ENCODE measurements at places on chromosomes 7 and 10.

DNA sequence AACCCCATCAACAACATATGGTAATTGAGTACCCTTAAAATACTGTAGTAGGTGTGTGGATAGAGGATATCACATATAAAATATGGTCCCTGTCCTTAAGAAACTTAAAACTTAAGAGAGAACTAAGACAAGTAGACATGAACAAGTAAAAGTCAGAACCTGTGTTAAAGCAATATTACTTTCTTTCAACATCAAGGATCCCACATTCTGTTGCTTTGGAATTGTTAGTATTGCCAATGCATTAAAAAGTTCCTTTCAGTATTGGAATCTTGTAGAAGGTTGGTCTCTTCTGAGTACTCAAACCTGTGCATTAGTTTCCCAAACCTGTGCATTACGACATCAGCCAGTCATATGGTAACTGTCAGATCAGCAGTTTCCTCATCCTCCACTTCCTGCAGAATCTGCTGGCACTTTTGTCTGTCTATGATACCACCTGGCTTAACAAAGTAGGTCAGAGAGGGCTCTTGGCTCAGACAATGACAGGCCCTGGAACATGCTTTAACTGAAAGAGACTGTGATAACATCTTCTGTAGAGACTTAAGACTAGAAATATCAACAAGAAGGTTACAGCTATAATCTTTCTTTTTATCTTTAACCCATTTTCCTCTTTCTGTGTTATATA is 56.5 kb downstream of the CCDC71L start:
- no peak for DNase-seq

DNA sequence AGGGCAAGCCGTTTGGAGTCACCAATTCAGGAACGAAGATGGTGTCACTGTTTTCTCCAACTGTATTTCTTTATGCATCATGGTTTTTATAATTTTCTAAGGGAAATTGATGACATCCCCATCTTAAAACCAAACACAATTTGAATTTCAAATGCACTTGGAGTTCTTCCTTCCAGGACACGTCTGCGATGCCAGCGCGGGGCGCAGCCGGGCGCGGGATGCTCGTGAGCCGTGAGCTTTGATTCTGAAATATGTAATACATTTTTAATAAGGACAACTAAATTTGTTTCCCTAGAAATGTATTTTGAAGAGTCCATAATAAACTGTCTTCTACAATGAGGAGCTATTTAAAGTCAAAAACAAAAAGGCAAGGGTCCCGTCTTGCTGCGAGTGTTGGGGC is 492.1 kb downstream of the DNAJB6 start:
- no peak for DNase-seq

DNA sequence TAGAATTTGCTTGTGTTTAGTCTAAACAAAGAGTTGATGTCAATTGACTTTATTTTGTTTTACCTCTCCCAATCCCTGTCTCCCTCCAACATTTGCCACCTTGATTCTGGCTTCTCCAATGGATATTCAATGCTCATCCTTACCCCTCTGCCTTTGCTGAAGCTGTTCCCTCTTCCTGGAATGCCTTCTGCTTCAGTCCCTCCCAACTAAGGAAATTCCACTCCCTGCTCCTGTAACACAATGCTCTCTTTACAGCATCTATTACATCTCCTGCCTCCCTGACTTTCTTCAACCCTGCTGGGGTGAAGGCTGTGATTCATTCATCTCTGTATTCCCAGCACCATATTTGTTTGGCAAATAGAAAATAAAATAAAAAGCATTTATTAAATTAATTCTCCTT is 34.5 kb upstream of the TAC1 start:
- DNase-seq: no peak

DNA sequence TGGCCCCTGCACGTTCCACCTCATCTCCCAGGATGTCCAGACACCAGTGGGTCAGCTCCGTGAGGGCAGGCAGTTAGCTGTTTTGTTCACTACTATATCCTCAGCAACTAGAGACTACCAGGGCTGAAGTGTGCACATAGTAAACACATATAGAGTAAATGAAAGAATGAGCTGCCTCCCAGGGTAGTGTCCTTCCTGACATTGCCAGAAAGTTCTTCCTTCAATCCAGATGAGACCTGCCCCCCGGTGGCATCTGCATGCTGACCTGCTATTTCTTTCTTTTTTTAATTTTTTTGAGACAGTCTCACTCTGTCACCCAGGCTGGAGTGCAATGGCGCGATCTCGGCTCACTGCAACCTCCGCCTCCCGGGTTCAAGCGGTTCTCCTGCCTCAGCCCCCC is 14.0 kb upstream of the ARPC1A start:
- no peak for DNase-seq

- no peak for DNase-seq
Observed at GRCh38 chr10:73648975-73649829, 6.6 kb downstream of the SYNPO2L start.

DNA sequence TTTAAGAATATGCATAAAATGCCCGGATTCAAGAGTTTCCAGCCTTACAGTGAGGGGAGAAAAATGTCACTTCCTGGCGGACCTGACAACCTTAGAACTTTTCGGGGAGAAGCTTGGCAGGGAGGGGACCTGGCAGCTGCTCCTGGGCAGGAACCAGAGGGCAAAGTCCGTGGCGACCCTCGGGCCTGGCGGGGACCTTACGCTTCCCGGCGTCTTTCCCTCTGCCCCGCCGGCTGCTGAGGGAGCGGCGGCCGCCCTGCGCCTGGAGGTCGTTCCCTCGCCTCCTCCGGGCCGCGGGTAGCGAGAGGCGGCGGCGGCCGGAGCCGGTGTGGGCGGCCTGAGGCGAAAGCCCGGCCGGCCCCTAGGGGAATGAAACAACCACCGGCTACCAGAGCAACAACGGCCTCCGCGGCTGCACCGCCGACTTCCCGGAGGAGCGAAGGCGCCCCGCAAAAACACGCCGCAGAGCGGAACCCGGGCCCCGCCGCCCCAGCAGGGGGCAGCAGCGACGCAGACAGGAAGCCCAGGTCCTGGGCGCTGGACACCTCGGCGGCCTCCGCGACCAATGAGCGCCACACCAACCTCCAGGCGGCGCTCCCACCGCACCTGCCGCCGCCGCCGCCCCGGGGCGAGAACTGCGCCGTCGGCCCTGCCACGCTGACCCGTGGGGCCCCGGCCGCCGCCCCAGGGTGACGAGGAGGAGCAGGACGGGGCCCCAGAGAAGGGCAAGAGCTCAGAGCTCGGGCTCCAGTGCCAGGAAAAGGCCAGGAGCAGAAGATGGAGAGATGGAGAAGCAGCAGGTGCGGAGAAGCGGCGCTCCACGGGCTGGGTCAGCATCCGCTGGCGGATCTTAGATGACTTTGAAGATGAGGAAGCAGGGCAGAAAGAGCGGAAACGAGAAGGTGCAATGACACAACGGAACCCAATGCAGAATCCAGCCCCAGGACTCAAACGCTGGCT is 10.5 kb upstream of the ACSM6 start:
- DNase-seq: peak; percentile 46

DNA sequence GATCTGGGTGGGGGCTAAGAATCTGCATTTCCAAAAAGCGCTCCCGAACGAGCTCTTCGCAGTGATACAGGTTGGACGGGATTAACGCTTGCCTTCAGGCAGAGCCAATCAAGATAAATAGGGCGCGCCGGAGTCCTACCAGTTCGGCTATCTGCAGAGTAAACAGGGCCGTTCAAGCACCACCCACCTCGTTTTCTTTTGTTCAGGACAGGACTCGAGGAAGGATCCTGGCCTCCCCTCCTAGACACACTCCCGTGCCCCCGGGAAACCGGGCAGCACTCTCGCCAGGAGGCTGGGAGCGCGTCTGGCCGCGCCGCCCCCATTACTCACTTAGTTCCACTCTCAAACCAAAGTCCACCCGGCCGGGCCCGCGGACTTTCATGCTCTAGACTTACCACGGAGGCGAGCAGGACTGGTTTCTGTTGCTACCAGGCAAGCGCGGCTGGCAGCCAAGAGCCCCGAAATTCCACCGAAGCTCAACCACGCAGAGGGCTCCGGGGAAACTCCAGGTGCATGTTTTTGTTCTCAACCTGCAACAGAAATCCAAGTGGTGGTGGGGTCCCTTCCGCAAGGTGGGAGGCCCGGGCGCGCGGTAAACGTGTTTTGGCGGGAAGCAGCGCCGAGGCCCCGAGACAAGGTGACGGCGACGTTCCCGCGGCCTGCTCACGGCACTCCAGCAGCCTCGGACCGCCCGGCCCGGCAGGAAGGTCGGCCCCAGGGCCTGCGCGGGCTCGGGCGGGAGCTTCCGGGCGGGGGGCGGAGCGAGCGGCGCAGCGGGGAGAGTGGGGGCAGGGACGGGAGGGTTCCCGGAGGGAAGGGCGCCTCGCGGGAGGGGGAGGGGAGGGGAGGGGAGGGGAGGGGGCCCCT is 12.7 kb downstream of the HNRNPF start:
- peak; percentile 17 for DNase-seq

DNA sequence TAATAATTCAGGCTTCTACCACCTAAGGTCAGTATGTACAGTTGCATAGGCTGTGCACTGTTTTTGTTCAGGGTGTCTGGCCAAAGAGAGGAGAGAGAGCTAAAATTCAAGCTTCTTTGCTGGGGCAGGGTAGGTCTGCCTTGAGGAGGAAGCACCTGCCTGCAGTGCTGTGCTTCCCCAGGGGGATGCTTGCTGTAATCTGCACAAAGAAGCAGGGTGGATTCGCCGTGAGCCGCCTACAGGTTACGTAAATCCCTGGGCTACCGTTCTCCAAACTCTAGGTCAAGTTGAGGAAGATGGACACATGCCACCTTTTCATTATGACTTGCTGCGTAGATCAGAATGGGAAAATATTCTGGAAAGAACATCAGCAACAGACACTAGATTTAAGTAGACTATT is 543.3 kb downstream of the TNS3 start:
- DNase-seq: no peak

DNA sequence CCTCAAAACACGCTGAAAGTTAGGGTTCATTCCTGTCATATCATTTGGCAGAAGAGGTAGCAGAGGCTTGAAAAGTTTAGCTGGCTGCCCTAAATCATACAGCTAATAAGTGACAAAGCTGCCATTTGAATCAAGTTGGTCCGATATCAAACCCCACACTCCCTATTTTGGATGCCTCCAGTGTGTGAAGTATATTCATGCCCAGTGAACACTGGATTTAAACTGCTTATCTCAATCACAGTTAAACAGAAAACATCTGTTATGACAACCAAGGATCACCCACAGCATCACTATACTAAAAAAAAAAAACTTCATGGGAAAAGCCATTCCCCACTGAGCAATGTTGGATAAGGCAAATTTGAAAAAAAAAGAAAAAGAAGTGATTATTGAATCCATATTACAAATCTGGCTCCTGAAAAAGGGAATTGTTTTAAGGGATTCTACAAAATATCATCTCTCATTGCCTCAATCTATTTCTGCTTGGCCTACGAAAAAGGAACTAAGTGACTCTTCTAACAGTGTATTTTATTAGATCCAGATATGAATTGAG is 48.3 kb downstream of the ABCB1 start:
- DNase-seq: no peak

DNA sequence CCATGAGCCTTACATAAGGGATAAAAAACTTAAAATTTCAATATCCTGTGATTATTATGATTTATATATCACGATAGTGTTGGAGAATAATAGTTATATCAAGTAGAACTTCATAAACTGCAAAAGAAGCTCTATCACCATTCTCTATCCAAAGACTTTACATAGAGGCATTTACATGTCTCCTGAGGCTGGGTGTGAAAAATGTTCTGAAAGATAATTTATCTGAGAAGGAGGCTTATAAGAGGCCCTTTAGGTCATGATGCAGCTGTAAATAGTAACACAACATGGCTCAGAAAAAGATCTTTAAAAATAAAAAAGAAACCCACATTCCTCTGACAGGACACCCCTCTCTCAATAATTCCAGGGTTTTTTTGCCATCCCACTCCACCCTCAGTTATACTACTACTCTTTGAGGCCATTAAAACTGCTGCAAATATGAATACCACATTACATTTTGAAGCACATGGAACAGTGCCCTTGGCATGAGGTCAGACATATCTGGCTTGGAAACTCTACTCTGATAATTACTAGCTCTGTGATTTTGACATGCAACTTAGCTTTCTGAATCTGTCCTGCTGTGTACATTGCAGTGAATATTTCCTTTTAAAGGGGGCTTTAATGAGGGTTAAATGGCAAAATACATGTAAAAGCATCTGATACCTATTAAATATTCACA is 55.5 kb downstream of the SLC16A12 start:
- DNase-seq: no peak

GRCh38 chr7:917255-918117 is 37.0 kb downstream of the ADAP1 start:
- no peak for DNase-seq

DNA sequence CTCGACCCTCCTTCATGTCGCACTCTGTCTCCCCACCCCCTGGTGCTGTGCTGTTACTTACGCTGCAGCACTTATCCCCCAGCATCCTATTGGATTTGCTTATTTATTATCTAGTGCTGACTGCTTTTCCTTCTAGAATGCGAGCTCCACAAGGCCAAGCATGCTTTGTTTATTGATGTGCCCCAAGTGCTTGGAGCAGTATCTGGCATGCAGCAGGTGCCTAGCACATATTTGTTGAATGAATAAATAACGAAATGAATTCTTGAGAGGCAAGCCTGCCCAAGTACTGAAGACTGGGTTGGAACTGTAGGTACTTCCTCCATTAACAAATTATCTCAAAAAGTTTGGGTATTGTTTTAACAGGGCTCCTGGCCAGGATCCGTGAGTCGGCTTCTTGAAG is 24.8 kb upstream of the ZNF32 start:
- no peak for DNase-seq

DNA sequence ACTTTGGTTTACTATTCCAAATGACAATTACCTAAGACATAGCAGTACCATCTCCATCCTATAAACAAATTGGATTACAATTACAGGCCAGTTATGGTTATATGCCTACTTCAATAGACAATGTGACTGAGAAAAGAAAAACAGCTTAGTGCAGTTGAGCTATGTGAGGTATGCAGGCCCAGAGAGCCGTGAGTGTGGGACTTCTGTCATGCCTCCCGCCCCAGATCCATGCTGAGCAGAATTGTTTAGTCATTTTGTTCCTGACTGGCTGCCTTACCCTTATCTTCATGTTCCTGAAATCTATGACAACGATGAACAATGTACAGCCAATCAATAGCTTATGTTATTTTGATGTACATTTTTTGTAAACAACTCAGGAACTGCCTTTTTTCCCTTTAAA is 21.7 kb downstream of the LARP4B start:
- no peak for DNase-seq

DNA sequence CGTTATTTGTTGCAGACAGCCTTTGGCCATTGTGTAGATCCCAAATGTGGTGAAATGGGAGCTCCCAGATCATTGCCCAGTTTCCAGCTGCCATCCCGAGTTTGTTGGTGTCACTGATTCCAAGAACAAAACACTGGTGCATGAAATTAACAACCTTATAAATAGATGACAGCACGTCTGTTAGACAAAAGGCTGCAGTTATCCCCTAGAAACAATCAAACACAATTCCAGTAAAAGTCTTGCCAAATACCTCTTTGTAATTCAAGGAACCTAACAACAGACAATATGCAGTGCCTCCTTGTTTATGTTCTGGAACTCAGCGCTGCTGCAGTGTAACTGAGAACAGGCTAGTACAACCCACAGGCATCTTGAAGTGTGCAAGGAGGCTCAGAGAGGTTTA is 404.5 kb downstream of the PAXIP1 start:
- DNase-seq: no peak

GRCh38 chr10:93553482-93554315 is 12.8 kb upstream of the FFAR4 start:
- DNase-seq: no peak

All from NCI-H1092 (cell line).